ENCODE measurements at places on chromosomes 16 and 17.

DNA sequence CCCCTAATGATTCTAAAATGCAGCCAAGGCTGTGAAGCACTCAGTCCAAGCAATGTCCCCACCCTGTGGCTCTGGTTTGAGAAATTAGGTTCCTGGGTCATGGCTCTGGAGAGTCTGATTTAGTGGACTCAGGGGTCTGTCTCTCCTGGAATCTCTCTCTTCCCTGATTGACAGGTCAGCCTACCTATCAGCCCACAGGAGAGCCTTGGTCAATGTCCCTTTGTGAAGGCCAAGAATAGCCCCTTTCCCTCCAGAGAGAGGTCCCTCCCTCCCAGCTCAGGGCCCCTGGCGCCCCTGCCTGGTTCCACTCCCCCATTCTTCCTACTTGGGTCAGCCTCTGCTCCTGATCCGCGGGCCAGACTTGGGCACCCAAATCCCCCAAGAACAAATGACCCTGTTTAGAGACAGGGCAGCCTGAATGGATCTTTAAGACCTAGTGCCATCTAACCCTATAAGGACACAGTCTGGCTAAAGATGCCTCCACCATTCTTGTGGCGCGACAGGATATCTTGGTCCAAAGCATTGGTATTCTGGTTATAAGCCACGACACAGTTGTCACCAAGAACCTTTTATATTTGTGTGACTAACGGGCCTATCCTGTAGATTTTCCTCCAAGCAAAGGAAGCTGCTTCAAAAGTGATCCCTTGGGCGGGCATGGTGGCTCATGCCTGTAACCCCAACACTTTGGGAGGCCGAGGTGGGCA, 38.3 kb upstream of the PRSS54 start:
- no peak for DNase-seq

DNA sequence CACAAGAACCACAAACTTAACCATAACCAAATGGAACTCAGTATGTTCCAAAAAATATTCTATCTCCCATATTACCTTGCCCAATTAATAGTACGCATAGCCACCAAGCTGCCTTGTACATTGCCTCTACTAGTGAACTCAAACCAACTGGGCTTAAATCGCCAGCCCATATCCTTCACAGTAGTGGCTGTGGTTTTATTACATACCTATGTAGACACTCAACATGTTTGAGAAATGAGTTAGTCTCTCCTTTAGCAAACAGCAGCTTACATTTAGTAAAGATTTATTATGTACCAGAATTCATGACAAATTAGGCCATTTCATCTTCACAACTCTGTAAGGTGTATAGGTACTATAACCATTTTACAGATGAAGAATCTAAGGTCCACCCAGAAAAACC, 41.4 kb downstream of the GRB2 start:
- DNase-seq, result no peak

- DNase-seq, result no peak
Measured at GRCh38 chr16:68250951-68251350, 5.8 kb downstream of the PLA2G15 start.

DNA sequence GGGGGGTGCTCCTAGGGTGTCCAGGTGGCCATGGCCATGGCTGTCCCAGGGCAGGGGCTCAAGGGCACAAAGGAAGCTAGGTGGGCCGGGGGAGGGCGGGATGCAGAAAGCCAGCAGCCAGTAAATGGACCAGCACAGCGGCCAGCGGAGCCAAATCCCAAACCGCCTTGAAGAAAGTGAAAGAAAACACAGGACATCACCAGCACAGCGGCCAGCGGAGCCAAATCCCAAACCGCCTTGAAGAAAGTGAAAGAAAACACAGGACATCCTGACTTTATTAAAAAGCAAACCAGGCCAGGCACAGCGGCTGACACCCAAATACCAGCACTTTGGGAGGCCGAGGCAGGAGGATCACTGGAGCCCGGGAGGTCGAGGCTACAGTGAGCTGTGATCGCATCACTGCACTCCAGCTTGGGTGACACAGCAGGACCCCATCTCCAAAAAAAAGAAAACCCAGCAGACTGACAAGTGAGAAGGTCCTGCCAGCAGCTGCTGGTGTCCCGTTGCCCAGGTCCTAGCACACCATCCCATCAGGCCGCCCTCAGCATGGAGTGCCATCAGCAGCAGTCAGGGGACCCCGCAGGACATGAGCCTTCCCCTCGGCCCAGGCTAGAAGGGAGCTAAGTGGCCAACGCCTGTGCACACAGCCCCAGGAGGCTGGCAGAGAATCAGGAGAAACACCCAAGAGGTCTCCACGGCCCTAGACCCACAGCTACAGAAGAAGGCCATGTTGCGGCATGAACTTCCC, 17.0 kb downstream of the SLC38A10 start:
- DNase-seq, result no peak

DNA sequence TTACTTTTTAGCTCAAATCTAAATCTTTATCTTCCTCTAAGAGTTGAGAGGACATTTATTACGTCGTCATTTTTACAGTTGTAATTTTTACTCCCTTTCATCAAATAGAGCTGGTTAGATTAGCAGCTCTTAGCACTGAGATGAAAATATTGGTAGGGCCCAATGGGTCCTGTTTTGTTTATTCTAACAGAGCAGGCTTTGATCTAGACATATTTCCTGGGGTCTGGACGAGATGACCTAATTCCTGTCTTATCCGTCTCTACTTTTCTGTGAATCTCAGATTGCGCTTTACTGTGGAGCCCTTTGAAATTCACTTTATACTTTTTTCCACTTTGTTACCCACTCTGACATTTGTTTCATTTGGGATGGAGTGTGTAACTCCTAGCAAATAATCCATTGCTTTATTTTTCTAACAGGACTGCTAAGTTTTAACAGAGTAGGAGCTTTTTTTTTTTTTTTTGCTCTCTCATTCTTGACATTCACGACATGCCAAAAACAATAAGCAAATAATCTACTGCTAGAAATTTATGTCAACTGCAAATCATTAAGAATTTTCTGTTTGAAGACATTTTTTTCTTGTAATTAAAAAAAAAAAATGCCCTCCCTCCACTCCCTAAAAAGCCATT, 18.5 kb downstream of the SALL1 start:
- no peak for DNase-seq
